ENCODE measurements at places on chromosomes 2 and 18.

GRCh38 chr18:23725351-23725750, 36.1 kb downstream of the LAMA3 start:
- DNase-seq = no peak

GRCh38 chr2:105950521-105951383, 206.0 kb downstream of the NCK2 start:
- DNase-seq = no peak

- no peak for DNase-seq
These were observed 102.3 kb downstream of the KCNF1 start for GRCh38 chr2:11014026-11014425.

GRCh38 chr2:219876931-219877330, 249.5 kb downstream of the SLC4A3 start:
- no peak for DNase-seq

DNA sequence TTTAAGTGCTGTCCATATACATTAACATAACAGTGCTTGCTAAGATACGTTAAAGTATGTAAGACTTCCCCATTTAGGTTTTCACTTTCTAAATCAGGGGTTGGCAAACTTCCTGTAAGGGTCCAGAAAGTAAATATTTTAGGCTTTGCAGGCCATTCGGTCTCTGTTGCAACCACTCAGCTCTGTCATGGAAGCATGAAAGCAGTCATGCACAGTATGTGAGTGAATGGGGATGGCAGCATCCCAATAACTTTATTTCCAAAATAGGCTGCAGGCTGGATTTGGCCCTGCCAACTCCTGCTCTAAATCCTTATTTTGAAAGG, 128.7 kb downstream of the PLA2R1 start:
- DNase-seq = no peak

DNA sequence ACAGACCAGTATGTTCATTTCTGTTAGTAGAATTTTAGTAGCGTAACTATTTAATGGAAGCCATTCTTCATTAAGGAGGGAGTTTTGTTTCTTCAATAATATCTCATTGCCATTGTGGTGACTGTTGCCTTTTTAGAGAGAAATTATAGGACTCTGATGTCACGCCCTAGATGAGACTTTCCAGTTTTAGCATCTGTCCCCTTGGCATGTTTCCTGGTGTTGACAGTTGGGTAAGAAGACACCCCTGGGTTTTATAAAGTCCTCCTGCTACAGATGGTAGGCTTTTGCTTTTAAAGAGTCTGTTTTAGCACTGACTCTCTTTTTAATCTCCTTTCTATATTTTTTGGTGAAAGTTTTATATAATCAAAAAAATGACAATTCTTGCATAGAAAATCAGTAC, 41.9 kb downstream of the KCNJ3 start:
- DNase-seq = no peak

GRCh38 chr2:20976527-20976926, 67.3 kb downstream of the APOB start:
- DNase-seq = no peak

GRCh38 chr18:29501952-29502351, 1325.0 kb upstream of the CDH2 start:
- DNase-seq = no peak

GRCh38 chr2:7725850-7726242, 808.6 kb downstream of the RNF144A start:
- DNase-seq = no peak

DNA sequence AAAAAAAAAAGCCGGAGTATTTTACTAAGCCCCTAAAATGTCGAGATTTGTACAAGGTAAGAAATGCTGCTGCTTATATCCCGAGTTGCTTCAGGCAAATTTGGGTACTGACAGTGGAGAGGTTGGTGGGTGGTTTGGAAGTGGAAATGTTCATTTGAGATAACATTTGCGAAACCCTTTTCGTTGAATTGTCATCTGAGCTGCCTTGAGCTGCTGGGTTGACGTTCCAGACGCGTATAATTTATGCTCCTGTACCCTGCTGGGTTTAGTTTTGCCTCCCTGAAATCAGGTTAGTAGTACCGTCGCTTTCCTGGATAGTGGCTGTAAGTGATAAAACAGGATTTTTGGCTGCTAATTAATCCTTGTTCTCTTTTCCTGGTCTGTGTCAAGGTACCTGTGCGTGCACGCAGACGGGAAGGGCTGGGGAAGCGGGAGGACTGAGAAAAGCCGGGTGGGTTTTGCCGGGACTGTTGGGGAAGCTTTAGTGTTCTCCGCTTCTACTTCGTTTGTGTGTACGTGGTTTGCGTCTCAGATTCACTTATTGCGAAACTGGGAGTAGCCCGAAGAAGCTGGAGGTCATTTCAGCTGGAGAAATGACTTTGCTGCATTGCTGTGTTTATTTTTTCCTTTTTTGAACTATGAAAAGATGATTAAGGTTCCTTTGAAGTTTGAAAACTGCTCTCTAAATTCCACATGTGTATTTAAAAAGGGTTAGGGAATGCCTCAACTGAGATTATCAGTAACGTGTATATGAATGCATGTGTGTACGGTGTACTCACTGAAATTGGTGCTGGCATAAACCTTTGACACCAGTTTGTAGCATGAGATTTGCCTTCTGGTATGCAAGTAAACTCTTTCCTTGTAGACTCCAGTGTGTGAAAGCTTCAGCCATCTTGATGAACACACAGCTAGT, 709 bp downstream of the UGP2 start:
- no peak for DNase-seq

DNA sequence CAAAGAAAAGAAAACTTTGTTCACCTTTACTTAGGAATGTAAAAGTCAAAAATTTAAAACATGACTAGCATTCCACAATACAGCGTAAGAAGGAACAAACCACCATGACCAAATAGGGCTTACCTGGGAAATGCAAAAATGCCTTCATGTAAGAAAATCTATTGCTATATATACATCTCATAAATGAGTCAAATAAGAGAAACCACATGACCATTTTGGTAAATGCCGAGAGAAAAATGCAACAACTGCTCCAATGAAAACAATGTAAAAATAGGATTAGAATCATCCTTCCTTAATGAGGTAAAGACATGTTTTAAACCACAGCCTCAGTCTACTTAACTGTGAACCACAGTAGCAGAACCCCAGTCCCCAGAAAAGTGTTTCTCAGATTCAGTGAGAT, 49.4 kb downstream of the TGOLN2 start:
- DNase-seq = no peak

GRCh38 chr18:3481696-3482210, 31.8 kb downstream of the TGIF1 start:
- DNase-seq = peak; percentile 23

DNA sequence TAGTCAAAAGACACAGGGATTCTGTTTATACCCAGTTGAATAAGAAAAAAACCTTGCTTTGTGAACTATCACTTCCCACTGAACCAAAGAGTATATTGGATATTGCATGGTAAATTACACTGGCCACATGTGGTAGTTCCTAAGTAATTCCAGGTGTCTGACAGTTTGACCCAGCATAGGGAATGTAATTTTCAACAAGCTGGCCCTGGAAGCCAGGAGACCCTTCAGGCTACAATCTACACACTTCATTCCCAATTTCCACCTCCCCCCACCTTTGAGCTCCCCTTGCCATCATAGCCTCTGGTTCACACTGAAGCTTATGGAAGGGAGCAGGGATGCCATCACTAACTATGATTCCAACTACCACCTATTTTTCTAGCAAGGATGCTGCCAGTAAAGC, 2.8 kb downstream of the FRZB start:
- no peak for DNase-seq

DNA sequence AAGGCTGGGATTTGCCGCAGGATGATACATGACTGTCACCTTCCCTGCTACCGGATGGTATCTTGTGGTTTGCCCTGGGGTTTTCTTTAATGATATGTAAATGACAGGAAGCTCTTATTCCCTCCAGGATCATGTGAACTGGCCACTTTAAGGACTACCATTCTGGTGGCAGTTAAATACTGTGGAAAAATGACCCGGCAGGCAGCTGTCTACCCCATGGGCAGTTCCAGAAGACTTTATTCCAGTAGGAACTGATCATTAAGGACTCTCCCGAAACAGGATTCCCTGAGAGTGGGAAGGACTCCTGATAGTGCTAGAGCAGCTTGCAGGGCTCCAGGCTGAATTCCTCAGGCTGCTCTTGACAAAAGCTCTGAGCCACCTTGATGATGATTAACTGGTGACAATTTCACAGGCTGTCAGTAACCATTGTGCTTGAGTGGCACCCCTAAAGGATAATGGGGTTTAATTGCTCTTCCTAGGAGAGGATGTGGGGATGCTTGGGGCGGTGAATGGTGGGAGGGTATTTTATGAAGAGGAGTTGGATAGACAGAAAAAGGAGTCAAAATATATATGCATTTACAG, 212.0 kb downstream of the CPS1 start:
- DNase-seq = no peak

DNA sequence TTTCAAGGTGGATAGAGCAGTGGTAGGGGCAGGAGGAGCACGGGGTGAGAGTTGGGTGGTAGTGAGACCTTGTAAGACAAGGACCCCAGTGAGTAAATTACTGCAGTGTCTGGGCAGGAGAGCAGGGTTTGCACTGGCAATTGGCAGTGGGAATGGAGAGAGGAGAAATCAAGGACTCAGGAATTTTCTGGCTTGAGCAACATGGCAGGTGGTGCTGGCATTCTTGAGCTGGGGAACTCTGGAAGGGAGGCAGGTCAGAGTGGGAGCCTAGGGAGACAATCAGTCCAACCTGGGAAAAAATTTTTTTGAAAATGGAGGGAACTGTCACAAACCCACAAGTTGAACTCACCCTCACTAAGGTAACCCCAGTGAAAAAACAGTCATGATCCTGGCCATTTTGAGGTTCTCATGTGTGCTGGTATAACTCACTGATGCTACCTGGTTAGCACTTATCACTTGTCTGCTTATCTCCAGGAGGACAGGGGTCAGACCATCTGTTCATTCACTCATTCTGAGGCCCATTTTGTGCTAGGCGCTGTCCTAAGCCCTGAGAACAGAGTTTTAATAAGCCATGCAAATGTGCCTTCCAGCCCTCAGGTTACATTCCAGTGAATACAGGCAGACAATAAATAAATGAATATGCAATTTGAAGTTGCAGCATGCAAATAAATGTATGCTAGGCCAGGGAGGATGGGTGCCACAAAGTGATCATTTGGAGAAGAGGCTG, 92.2 kb upstream of the SEC11C start:
- DNase-seq = no peak

DNA sequence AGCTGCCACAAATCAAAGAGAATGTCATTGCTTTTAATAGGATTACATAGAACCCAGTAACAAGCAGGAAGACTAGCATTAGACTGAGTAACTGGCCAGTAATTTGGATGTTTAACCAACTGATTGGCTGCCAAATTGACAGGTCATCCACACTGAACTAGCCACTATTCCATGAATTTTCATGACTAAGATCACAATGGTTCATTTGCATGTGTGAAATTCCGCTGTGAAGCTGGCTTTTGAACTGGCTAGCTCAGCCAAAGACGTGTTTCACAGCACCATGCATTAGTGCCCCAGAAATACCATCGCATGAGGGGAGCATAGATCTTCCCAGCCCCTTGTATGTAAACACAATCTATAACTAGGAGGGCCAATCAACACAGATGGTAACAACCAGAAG, 649.8 kb downstream of the ARHGAP15 start:
- DNase-seq = no peak

DNA sequence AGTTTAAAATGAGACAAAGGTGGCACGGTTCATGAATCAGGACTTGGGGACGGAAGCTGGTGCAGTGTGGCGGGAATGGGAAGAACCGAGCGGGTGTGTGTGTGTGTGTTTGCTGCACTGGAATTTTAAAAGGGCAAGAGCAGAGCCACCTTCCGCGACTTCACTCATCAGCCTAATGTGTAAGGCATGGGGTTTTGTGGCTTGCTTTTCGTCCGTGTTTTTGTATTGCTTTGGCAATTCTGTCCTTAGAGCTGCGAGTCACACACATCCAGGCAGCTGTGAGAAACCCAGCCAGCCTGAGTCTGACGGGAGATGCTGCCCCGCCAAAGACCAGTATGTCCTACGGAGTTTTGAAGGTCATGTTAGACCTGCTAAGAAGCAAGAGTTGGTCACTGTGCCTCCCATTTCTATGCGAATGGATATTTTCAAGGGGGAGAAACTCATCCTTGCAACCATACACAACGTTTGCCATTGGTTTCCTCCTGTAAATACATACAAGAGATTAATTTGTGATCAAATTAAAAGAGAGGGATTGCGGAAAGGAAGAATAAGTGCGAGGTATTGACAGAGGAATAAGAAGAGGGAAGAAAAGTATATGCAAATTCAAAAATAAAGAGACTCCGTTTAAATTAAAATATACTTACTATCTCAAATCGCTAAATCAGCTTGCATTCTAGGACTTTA, 665 bp upstream of the CACNB4 start:
- DNase-seq = no peak

DNA sequence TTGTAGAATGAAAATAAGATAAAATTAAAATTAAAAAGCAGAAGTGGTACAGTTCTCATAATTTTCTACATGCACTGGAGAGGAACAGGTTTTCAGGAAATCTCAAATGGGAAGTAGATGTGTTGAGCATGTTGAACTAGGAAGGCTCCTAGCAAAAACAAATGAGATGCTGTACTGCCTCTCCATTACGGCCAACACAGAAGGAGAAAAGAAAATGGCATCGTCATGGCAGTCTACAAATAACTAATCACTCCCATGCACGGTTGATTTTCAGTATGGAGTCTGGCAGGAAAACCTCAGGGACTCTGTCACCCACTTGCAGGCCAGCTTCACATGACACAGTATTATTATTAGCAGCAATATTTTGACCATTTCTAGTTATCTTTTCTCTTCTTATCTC, 278.7 kb downstream of the NRXN1 start:
- DNase-seq = no peak

DNA sequence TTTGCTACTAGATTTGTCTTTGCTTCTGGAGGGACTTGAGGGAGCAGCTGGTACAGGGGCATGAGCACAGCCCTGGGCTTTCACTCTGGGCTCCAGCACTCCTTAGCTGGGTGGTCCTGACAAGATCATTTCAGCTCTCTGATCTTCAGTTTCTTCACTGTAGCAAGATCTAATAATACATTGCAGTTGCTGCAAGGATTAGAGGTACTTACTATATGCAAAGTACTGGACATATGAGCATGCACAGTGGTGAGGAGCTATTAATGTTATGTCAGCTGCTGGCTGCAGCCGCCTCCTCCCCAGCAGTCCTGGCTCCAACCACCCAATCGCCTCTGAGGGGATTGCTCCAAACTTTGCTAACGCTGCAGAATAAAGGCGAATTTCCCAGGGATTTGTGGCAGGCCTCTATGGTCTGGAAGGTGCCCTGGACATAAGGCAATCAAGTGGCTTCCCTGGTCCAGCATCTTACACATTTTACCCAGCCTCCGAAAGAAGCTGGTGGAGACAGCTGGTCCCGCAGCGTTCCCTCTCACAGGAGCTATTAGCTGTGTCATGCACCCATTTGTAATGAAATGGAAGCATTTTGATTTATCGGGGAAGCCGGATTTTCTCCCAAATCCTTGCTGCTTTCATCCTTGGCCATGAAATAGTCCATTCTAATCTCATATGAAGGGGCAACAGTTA, 96.7 kb downstream of the RHOB start:
- no peak for DNase-seq

DNA sequence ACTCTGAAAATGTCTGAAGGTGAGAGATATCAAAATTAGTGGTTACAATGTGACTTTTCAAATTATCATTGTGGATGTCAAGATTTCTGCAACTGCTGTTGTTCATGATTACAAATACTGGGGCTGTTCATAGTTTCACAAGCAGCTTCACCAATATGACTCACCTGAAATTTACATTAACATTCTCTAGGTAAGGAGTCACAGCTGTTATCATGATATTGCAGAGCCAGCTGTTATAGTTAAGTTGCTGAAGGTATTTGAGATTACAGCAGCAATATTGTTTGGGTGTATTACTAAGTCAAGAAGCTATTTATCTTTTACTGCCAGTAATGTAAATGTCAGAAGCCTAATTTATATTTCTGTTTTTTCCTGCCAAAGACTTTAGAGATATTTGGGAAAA, 140.0 kb downstream of the MC4R start:
- no peak for DNase-seq

Measured in activated gamma-delta T cell treated with Interleukin-2 at 50 U/mL for 16 hours (primary cell).